ENCODE measurements at places on chromosomes 1 and 21.

GRCh38 chr21:16072737-16073136, 343.0 kb downstream of the USP25 start:
- DNase-seq, result no peak

GRCh38 chr21:29208044-29208681, 77.7 kb downstream of the MAP3K7CL start:
- no peak for DNase-seq

DNA sequence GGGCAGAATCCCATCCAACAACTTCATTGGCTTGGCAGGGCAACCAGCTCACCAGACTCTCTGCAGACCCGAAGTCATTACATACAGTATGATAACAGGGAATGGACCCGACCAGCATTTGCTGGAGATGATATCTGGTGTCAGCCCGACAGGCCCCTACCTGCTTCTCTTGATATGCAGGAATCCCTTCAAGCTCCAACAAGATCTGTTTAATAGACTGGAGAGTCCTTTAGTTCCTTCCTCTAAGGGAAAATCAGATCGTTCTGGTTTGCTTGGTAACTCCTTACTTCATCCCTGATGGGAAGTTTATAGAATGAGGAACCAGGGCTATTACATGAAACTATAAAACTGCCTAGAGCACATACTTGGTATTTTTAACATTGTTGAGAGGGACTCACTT, 61.2 kb downstream of the EDARADD start:
- DNase-seq, result no peak

- no peak for DNase-seq
Measured at GRCh38 chr21:45499970-45500577, 42.2 kb downstream of the SLC19A1 start.

GRCh38 chr1:180502361-180503279, at the start of gene ACBD6:
ACBD6 (minus strand) TSS chr1:180502577; CDS start chr1:180502266, 311 bp downstream.
- peak; percentile 75 for DNase-seq

DNA sequence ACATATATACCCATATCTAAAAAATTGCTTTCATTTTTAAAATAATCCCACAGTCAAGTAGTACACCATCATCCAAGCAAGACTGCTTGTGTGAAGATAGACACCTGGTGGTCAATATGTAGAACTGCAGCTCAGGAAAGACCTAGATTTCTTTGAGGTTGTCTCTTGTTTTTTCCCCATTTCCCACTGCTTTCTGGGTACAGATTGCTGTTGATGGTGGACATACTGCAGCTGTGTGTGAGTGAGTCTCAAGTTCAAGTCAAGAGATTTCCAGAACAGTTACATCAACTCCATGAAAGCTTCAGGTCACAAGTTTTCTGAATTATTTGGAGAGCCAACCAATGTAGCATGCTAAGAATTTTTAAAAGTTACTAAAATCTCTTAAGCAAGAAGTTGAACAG, 306.4 kb downstream of the DUSP10 start:
- no peak for DNase-seq

DNA sequence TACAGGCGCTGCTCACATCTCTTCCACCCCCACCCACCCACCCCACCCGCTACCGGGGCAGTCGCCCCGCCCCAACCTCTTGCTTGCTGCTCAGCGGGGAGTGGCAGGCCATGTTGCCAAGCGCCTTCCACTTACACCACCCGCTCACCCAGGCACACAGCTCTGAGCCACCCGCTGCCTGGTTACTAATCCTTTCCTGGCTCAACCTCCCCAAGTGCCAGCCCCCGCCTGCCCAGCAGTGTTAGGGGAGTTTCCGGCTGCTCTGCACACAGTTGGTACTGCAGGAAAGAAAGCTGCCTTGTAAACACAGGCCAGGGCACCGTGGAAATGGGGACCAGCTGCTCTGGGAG, 56.2 kb downstream of the LACTBL1 start:
- DNase-seq, result no peak

- no peak for DNase-seq
Measured at GRCh38 chr1:154913273-154913672, 23.2 kb downstream of the PMVK start.

DNA sequence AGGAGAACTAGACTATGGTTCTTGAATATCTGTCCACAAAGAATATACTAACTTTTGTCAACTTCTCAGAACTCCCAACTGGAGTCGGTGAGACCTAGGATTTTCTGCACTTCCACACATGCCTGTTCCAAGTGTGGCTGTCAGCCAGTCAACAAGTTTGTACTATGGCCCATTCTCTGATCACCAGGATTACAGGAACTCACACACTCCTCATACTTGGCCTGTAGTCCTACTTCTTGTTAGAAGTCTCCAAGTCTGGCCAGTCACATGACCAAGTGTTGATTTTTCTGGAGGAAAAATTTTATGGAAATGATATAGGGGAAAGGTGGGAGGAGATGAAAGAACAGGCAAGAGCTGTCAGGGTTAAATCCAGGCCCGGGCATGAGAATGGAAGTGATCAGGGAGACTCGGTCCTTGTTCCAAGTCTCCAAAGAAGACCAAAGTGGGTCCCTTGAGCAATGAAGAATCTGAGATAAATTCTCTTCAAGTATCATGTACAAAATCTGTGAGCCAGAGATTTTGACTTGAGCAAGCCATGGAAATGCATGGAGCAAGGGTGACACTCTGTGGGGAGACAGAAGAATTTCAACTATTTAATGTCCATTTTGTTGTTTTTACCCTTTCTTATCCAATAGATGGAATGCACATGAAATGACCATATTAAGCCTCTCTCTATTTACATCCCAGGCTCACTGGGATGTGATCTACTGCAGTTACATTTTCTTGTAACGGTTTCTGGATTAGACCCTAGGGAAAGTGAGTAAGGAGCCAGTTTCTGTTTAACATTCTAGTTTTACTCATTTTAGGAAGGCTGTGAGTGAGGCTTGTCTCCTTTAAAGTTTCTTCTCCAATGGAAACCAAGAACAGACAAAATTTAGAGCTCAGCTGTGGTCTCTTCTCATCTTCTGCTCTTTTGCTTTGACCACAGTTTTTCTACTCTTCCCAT, 320.9 kb downstream of the ASTN1 start:
- DNase-seq, result no peak

DNA sequence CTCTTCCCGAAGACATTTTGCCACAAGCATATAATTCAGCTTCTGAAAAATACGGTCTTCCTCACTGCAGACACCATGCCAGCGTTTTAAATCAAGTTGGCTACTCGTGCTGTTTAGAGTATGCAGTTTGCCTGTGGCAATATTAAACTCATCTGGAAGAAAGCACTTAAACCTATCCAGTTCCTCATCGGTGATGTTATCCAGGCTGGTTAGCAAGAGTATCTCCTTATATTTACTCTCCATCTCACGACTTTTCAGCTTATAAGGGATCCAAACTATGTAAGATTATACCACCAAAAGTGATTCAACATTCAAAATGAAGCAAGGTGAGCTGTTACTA, 9.7 kb upstream of the IFI16 start:
- no peak for DNase-seq

- no peak for DNase-seq
Measured at GRCh38 chr1:191662746-191663145, 495.5 kb upstream of the RGS18 start.

DNA sequence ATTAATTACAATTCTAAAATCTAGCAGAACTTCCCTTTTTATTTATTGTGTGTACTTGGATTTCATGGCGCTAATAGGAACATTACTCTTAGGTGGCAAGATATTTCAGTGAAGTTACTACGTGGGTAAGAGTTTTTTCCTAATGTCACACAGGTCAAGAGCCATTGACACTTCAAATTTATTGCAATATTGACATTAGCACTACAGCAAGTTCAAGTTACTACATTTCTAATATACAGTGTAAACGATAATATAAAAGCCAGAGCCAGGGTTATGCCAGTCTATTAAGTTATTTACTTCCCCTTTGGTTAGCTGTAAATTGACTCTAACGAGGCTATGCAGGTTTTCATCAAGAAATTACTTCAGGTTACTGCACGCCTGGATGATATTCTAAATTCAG, 29.7 kb downstream of the CHODL start:
- DNase-seq, result no peak

GRCh38 chr1:29441916-29442668, 205.8 kb downstream of the PTPRU start:
- DNase-seq, result no peak

GRCh38 chr1:42450061-42450460, 5.8 kb downstream of the ZMYND12 start:
- DNase-seq, result no peak

GRCh38 chr1:247317702-247318101, 14.0 kb downstream of the ZNF496 start:
- DNase-seq, result no peak

DNA sequence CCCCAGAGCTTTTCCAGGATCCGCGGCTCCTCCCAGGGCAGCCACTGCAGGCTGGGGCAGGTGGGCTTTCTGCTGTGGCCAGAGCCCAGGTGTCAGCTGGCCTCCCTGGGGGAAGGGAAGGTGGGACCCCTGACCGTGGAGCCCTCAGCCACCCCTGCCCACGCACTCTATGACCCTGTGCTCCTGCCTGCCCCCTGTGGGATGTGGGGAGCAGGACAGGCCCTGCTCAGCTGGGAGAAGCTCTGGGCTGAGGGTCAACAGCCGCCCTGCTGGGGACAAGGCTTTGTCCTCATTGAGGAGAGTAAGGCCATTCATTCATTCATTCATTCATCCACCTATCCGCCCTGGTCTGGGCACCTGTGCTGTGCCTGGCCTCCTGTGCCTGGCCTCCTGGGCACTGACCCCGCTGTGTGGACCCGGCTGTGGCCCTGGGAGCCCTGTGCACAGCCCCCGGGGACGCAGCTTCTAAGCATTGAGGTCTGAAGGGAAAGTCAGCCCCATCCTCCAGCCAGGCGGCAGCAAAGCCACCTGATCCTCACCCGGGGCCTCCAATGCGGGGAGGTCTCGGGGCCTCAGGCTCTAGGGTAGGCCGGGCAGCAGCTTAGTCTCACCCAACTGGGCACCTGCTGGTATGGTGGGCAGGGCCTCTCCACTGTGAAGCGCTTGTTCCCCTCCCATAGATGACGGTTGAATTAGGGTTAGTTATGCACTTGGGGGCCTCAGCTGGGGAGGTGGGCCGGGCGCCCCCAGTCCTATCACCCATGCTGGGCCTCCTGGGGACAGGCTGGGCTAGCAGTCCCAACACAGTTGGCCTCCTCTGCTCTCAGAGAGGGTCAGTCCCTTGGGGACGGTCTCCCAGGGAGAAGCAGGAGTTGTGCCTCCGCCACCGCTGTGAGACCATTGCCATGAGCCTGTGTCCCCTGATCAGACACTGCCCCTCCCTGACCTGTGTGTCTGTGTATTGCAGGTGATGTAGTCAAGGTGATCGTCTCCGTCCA, 6.0 kb downstream of the TNFRSF14 start:
- DNase-seq, result no peak

DNA sequence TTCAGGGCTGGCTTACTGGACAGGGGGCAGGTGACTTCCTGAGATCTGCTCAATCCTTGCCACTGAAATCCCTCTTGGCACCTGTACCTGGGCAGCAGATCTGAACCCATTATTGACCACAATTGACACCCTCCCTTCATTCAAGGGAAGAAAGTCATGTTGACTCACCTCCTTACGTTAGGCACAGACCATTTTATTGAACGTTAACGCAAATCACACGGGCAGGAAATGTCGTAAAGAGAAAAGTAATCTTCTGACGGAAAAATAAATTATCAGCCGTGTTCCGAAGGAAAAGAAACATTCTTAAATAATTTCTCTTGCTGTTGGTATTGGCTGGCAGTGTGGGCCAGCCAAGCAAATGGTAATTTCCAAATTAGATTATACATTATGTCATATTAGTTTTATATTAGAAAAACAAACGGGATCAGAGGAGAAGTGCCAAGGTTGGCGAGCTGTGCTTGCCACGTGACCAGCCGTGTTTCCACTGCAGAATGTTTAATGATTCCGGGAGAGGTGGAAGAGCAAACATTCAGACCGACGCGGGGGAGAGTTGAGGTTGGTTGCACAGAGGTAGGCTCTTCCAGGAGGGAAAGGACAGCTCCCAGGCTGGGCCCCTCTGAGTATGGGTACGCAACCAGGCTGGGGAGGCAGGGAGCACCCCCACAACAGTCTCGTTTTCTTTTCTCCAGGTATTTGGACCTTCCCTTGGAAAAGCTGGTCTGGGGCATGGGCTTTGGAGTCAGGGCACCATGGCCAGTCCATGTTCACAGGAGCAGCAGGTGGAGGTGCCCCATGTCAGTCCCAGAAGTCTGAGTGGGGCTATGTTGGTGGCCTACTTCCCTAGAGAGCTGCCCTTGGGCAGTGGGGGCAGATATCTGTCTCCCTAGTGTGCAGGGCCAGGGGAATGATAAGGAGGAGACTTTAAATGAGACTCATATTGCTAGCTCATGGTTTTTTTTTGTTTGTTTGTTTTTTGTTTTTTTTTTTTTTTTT, 121.1 kb downstream of the FOXD2 start:
- no peak for DNase-seq
